ENCODE measurements at places on chromosomes 3 and 15.
A peak's percentile ranks its signal among the peaks of the same experiment; 100 is the strongest.

- DNase-seq: no peak
These were observed 262.7 kb downstream of the CHL1 start for GRCh38 chr3:459311-459670.

- DNase-seq: no peak
These were observed 3.3 kb downstream of the LYSMD4 start for GRCh38 chr15:99729920-99730319.

GRCh38 chr15:78788016-78788660, 23.1 kb downstream of the ADAMTS7 start:
- DNase-seq: no peak

DNA sequence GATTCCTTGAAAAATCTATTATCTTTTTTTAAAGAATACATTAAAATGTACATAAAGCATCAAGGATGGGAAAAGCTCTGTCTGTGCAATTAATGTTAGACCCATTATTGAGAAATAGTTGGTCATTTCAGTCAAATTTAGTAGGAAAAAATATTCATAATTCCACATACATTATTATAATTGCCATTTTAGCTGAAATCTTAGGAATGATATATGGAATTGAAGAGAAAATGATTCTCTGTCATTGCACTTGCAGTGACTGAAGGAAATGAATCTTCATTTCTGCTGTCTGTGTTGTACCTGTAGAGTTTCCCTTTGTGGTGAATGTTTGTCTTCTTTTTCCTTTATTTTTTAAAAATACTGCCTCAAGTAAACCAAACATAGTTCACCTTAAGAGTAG, 473.9 kb downstream of the C3orf38 start:
- DNase-seq: no peak

GRCh38 chr15:90660195-90660998, 56.7 kb upstream of the BLM start:
- peak; percentile 88 for DNase-seq

DNA sequence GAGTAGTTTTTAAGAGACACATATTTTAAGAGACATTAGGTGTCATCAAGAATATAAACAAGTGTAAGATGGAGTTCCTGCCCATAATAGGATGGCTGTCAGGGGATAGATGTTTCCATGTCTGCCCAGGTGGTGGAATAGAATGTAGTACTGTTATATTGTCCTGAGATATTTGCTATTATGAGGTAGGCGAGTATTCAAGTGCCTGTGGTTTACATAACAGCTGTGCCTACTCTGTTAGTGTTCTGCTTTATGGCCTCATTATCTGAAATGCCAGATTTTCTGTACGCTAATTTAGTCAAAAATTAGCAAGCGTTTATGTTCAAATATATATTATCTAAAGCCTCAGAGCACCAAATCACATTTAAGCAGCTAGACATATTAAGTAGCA, 360.2 kb upstream of the ROPN1 start:
- no peak for DNase-seq

GRCh38 chr3:86929046-86929445, 61.9 kb downstream of the VGLL3 start:
- no peak for DNase-seq

DNA sequence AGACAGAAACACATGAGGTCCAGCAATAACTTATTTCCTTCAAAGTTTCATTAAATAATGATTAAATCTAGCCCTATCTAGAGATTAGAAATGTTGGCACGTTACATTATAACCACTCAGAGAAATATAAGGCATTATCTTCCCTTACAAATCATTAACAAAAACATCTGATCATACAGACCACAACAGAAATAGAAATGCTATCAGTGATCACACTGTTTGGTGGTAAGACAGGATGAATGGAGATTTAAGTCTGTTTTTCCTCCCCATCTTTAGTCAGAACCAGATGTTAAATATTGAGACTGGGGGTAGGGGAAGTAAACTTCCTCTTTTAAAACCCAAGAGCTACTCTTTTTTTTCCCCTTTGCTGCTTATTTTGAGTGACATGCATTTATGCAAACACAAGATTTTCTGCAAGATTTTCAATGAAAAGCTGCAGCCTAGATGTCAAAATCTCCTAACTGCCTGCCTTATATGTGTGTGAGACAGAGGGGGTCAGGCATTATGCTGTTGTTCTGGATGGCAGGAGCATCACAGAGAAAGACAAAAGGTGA, 70.4 kb downstream of the CBLB start:
- no peak for DNase-seq

- no peak for DNase-seq
These were observed 72.6 kb downstream of the USF3 start for GRCh38 chr3:113623811-113624210.

- no peak for DNase-seq
These were observed 124.3 kb downstream of the RPLP1 start for GRCh38 chr15:69576948-69577351.

GRCh38 chr3:16795581-16795980, 89.2 kb upstream of the PLCL2 start:
- no peak for DNase-seq

DNA sequence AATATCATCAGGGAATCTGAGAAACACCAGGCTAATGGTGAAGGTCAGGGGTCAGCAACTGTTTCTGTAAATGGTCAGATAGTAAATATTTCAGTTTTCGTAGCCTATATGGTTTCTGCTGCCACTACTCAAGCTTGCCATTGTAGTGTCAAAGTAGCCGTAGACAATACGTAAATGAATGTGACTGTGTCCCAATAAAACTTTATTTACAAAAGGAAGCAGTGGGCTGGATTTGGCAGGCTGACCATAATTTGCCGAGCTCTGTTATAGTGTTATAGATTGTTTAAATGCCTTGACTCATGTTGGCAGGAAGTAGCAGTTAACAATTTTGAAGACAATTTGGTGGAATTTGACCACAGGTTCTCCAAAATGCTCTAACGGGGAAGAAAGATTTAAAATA, 548.2 kb downstream of the FOXP1 start:
- DNase-seq: no peak

GRCh38 chr15:31571676-31572075, 245.0 kb downstream of the KLF13 start:
- no peak for DNase-seq

DNA sequence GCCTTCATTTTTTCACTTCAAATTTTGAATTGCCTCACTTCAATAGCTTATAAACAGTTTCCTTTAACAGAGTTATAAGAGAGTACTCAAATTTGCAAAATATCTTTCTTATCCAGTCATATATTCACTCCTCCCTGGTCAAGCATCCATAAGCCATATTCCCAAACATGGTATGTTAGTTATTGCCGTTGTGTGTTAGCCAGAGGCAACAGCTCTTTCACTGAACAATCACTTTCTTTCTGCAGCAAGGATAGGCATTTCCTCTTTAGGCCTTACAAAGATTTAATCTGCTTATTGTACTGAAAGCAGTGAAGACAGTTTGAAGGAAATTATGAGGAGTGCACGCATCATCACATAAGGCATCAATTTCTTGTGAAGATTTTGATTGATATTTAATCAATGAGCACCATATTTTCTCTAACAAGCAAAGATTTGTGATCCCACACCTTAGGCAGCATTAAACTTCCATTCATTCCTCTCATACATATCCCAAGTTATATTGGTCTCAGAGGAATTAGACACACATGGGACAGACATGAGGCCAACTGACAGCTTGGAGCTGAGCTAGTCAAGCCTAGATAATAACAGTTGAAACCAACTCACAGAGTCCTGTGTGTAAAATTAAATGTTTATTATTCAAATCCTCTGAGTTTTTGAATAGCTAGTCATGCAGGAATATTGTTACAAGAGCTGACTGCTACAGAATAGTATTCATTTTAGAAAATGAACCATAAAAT, 80.0 kb upstream of the EPHA6 start:
- no peak for DNase-seq

- no peak for DNase-seq
These were observed 54.3 kb upstream of the HACD2 start for GRCh38 chr3:123638936-123639689.

DNA sequence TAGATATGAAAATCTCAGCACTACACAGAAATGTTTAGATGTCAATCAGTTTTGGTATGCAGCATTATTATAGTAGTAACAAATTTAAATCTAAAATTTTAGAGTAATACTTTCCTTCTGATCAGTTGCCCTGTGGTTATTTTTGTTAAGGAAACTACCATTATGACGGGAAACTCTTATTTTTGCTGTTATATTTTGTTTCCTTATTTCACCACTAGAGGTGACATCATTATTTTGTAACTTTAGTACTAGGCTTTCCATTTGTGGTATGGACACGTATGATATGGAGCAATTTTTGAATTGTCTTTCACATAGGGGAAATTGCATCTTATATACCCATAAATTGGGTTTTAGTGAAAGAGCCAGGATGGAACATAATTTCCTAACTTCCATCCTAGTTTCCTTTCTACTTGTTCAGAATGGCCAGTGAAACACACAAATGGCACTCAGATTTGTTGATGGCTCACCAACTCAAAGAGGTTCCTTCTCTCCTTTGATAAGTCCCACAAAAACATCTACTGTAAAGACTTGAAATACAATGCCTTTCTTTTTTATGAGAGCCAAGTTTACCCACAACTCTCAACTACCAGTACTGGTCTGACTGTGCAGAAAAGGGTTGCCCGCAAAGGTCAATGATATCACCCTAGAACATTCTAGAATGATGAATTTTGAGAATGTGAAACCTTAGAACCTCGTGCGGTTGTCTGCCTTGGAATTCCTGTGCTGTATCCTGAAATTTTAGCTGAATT, 19.4 kb upstream of the PPP4R2 start:
- no peak for DNase-seq

GRCh38 chr3:42080453-42080872, 10.7 kb upstream of the TRAK1 start:
- peak; percentile 85 for DNase-seq

- DNase-seq: no peak
These were observed 2.6 kb upstream of the NEO1 start for GRCh38 chr15:73049564-73050215.

GRCh38 chr3:46599590-46599989, 12.7 kb upstream of the FAM240A start:
- DNase-seq: no peak

DNA sequence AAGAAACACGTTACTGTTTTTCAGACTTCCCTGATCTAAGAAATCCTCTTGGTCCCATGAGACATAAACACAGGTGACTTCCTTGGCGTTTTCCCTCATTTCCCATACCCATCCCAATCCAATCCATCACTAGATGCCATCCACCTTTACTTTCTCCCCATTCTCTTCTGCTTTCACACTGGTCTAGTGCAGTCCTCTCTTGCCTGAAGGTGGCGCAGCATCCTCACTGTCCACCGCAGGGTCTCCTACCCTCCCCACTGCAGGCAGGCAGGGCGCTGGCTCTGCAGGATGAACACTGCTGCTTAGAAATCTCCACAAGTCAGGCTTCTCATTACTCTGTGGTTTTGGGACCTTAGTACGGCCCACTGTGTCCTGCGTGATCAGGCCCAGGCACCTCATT, 58.2 kb downstream of the RAB7A start:
- DNase-seq: no peak

DNA sequence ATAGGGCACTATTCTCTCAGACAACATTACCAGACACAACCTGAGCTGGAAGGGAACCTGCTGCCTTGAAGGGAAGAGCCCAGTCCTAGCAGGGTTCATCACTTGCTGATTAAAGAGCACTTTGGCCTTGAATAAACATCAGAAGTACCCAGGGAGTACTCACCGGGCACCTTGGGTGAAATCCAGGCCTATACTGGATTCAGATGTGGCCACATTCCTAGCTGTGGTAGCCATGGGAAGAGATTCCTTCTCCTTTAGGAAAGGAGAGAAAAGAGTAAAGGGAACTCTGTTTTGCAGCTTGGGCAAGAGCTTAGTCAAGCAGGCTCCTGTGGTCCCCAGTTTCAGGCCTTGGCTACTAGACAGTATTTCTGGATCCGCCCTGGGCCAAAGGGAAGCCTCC, 195.0 kb downstream of the SPATA16 start:
- DNase-seq: no peak

DNA sequence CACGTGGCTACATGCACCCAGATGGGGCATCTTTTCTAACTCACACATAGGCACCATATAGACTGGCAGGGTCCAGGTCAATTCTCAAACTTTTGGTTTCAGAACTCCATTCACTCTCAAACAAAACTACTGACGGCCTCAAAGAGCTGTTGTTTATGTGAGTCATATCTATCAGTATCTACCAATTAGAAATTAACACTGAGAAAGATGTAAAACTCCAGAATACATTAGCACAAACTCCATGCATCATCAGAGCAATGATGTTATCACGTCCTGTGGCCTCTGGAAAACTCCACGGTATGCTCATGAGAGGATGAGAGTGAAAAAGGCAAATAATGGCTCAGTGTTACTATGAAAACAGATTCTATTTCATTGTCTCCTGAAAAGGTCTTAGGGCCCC, 116.1 kb downstream of the NTRK3 start:
- DNase-seq: no peak

- DNase-seq: no peak
These were observed 628.0 kb downstream of the ROBO2 start for GRCh38 chr3:77667901-77668300.

- no peak for DNase-seq
These were observed 50.2 kb upstream of the GMNC start for GRCh38 chr3:190912736-190913135.

- no peak for DNase-seq
These were observed 111.5 kb downstream of the FILIP1L start for GRCh38 chr3:100002599-100003350.

GRCh38 chr3:195085356-195086130, 185.4 kb downstream of the XXYLT1 start:
- no peak for DNase-seq

GRCh38 chr3:138356730-138357405, 8.5 kb downstream of the MRAS start:
- peak; percentile 69 for DNase-seq

DNA sequence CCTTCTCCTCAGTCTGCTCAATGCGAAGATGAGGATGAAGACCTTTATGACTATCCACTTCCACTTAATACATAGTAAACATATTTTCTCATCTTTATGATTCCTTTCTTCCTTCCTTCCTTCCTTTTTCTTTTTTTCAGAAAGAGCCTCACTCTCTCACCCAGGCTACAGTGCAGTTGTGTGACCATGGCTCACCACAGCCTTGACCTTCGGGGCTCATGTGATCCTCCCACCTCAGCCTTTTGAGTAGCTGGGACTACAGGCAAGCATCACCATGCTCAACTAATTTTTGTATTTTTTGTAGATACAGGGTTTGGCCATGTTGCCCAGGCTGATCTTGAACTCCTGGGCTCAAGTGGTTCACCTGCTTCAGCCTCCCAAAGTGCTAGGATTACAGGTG, 52.0 kb upstream of the RAP2B start:
- no peak for DNase-seq

DNA sequence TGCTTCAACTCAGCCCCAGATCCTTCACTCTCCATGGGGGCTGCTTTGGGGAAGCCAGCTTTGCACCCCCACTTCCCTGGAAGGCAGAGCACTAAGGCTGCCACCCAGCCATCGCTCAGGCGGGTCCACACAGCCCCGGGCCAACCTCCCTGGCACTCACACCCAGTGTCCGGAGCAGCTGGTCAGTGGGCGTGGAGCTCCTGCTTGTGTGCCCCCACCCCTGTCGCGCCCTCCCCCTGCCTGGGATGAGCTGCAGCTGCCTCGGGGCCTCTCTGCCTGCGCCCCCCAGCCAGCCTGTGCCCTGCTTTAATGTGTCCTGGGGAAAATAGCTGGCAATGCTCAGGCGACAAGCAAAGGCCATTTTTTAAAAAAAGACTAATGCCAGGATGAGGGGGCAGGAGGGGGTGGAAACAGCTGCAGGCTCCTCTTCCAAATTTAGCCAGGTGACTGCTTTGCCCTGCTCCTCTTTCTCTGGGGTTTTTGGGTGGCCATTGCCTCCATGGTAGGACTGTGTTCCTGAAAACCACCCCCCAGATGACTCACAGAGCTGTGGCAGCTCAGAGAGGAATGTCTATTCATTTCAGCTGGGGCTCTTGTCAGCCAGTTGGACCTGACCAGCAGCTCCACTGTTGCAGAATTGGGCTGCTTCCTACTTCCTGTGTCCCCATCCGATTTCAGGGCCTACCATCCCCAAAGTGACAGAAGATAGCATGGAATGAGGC, 65.0 kb downstream of the CEMIP start:
- DNase-seq: no peak

Measured in coronary artery (tissue), 2 donors.